Stimulated activated CD8-positive, alpha-beta memory T cell treated with anti-CD3 and anti-CD28 coated beads, Interleukin-15, amount 100 ng/mL, for 48 hours (primary cell): ENCODE measurements at places on chromosomes 5 and 9.

DNA sequence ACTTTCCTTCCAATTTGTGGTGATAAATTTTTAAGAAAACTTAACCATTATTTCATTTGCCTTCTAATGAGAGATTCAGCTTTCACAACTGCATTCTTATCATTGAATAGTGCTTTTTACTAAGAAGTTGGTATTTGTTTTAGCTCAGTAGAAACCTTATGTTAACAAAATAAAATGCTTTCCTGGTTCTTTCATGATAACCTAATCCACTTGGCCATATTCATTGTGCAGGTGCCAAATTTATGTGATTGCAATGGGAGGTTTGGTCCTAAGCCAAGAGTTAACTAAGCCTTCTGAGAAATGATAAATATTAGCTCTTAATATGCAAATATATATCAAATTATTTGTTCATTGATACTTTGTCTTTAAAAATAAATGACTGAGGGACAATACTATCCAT, 141.1 kb upstream of the TLE4 start:
- no peak for DNase-seq

GRCh38 chr9:68739621-68740174, 34.7 kb downstream of the PIP5K1B start:
- no peak for DNase-seq

DNA sequence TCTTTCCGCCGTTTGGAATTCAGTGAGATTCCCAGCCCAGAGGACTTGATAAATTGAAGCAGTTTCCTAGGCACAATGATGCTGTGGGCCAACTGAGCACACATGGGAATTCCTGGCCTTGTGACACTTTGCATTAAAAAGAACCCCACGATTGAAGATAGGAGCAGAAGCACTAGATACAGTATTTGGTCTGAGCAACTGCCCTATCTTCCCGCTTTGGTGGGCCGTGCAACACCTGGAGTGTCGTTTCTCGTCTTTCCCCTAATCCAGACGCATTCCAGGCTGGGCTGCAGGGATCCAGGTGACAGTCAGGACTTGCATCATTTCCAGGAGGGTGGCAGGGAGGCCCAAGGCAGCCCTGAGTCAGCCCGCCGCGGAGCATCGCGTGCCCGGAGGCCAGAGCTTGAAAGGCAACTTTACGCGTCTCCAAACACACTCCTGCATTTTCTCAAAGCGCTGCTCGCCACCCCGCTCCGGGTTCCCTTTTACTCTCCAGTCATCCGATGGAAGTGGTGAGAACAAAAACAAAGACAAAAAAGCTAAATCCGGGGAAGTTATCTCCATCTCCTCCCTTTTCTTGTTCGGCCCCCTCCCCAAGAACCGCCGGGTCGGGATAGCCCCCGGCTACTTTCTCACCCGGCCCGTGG, 753 bp upstream of the STC2 start:
- DNase-seq, result no peak

GRCh38 chr9:27756418-27756817, 183.1 kb upstream of the C9orf72 start:
- no peak for DNase-seq

DNA sequence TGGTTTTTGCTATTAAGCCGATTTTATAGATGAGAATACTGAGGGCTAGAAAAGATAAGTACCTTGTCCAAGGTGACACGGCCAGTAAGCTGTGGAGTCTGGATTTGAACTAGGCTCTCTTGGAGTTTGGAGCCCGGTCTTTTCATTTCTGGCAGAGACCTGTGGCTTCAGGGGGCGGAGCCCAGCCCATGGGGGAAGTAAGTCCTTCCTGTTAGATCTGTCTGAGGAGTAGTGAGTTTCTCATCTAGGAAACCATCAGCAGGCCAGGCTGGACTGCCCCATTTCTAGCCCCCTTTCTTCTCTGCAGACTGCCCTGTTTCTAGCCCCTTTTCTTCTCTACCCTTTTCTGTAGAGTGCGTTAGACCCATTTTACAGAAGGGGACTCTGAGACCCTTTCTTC, 521 bp upstream of the PTGS1 start:
- DNase-seq, result no peak

DNA sequence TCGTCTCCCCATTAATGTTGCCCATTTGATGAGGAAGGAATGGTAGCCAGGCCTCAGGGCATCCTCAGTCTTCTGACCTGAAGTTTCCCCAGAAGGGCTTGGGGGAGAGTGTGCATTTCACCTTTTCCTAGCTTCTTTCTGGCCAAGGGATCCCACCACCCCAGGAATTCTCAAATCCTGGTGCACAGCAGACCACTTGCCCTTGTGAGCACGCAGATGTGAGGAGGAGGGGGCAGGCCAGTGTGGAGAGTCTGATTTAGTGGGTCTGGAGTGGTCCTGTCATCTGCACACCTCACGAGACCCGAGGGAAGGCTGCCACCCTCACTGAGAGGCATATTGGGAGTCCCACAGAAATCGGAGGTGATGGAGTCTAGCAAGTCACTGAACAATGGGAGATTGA, 64.3 kb downstream of the CXXC5 start:
- DNase-seq, result no peak

GRCh38 chr9:128068386-128069205, 564 bp downstream of the SLC25A25 start:
- DNase-seq, result peak; percentile 30

- no peak for DNase-seq
Observed at GRCh38 chr9:136782452-136782851, 8.7 kb upstream of the TMEM141 start.

GRCh38 chr5:150904479-150905311, at the start of gene ZNF300:
Gene ZNF300, minus strand, starts transcription at chr5:150904980. Its CDS starts 1,825 bp downstream, at chr5:150903155.
- DNase-seq, result peak; percentile 19

DNA sequence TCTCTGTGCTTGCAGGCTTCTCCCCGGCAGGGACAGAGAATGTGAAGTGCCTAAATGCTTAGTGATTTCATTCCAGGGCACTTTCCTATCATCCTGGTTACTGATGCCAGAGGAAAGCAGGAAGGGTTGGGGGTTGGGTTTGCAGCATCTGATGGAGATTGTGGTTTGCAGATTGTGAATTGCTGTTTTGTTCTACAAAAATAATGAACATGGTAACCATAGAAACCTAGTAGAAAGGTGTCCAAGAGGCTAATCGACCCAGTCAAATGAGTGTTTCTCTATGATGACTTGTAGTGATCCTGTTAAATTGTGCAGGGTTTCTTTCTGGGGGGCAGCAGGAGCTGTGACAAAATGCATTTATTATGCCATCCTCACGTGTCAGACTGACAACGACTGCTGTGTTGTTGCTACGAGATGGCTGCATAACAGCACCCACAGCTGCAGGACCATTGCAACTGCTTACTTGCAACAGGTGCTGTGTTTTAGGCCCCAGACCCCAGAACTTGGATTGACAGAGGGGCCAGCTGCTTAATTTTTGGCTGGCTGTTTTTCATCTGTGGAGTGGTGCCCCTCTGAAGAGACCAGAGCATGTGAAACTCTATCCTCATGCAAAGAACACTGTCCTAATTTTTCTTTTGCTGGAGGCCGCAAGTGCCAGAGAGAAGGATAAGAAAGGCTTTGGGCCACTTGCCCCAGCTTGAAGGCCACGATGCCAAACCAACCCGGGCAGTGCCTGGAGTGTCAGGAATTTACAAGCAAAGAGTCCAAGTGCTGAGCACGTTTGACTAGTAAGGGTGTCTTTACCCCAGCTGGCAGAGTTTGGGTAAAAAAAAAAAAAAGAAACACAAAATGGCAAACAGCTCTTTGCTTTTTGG, 397.8 kb downstream of the GADD45G start:
- DNase-seq, result no peak

DNA sequence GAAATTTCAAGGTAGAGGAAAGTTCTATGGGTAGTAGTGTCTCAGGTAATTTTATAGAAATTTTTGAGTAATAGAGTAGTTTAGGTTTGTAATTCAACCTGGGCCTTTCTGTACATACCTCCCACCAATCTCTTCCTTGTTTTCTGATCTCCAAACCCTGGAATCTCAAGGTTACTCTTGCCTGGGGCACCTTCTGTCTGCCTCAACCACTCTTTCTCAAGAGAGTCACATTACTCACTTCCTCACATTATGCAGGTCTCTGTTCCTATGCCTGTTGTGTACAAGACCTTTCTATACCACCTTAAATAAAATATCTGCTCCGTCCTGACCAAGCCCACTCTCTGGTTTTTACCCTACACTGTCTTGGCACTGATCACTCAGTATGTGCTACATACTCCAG, 412.6 kb upstream of the CTNND2 start:
- DNase-seq, result no peak

GRCh38 chr9:119526698-119527097, 157.5 kb upstream of the BRINP1 start:
- DNase-seq, result no peak

- no peak for DNase-seq
Observed at GRCh38 chr5:6443326-6443725, 5.3 kb upstream of the UBE2QL1 start.
